ENCODE measurements at places on chromosomes 12 and 14.
A peak's percentile ranks its signal among the peaks of the same experiment; 100 is the strongest.

- DNase-seq = no peak
Measured at GRCh38 chr14:104438166-104438887, 141.2 kb upstream of the C14orf180 start.

- no peak for DNase-seq
Measured at GRCh38 chr12:116366824-116367223, 89.3 kb upstream of the MED13L start.

GRCh38 chr12:52050758-52051541 is at the start of gene NR4A1:
Gene NR4A1, plus strand, starts transcription at chr12:52051442. Its CDS starts 2,887 bp downstream, at chr12:52054329.
- DNase-seq = peak; percentile 98

DNA sequence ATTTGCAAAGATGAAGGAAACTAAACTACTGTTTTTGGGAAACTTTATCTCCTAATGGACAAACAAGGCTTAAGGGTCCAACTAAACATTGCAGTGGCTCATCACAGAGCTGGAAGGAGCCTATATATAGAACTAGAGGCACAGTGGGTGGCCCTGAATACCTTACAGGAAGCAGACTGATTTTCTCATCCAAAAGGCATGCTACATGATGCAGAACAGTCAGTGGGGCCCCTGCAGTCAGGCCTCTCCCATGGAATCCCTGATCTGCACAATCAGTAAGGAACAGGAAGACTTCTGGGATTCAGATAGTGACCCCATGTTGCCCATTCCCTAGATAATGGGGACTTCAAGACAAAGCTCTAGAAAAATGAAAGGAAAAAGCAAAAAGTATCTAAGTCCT is 1.9 kb upstream of the LLPH start:
- no peak for DNase-seq

GRCh38 chr12:27424631-27425230 is 21.8 kb upstream of the SMCO2 start:
- peak; percentile 22 for DNase-seq

GRCh38 chr12:42873401-42873800 is 283.9 kb upstream of the PRICKLE1 start:
- DNase-seq = no peak

GRCh38 chr14:90698379-90698869 is 117.8 kb downstream of the TTC7B start:
- no peak for DNase-seq

GRCh38 chr12:96811083-96811482 is 96.0 kb upstream of the NEDD1 start:
- DNase-seq = no peak

DNA sequence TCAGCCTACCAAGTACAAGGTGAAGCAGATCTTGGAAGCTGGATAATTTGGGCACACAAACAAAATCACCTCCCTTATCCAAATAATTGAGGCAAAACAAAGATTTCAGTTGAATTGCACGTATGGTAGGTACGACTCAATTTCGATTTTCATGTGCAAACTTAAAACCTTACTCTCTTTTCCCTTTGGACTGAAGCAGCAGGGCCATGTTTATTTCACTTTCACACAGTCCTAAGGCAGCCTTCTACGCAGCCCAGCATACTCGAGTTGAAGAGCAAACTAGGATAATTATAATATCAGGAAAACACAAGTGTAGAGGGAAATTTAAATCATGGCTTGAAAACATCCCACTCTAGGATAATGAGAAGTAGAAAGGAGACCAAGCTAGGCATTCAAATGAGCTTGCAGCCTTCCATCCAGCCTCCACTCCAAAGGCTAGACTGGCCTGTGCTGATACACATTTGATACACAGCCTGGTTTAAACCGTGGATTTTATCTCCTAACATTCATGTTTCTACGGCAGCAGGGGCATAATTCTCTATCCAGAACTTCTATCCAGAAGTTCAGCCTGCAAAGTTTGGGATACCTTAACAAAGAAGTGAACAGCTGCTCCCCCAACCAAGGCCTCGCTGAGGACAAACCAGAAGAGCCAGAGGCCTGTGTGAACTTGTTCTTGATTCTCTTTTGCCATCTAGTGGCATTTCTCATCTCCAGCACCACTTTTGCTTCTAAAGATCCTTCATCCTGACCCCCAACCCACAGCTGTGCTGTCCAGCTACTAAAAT is 2.4 kb upstream of the RNASE7 start:
- DNase-seq = peak; percentile 58

- DNase-seq = no peak
Measured at GRCh38 chr12:52244615-52244994, 11.6 kb downstream of the KRT7 start.

GRCh38 chr12:13390381-13390861 is 193.9 kb downstream of the EMP1 start:
- DNase-seq = no peak

DNA sequence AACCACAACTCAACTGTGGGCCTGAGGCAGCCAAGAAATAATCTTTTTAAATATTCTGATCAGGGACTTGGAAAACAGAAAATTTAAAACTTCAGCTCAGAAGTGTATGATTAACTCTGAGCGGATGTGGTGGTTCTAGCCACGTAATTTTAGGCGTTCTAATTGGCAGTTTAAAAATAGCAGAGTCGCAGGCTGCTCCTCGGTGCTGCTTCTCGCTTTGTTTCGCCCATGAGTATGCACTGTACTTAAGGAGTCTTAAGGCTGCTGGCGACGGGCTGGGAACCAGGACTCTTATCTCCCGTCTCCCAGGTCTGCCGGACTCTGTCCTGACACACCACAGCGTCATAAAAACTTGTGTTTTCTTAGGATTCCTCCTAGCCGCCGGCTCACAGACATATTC is 113.4 kb upstream of the PELI2 start:
- DNase-seq = peak; percentile 38

GRCh38 chr14:76782885-76783566 is 21.8 kb downstream of the VASH1 start:
- DNase-seq = peak; percentile 65

- no peak for DNase-seq
Measured at GRCh38 chr14:95040708-95041476, 116.4 kb downstream of the DICER1 start.

GRCh38 chr12:104494137-104494792 is 37.5 kb downstream of the CHST11 start:
- DNase-seq = no peak
